GM12864 (cell line): ENCODE measurements at places on chromosomes 12 and 14.

DNA sequence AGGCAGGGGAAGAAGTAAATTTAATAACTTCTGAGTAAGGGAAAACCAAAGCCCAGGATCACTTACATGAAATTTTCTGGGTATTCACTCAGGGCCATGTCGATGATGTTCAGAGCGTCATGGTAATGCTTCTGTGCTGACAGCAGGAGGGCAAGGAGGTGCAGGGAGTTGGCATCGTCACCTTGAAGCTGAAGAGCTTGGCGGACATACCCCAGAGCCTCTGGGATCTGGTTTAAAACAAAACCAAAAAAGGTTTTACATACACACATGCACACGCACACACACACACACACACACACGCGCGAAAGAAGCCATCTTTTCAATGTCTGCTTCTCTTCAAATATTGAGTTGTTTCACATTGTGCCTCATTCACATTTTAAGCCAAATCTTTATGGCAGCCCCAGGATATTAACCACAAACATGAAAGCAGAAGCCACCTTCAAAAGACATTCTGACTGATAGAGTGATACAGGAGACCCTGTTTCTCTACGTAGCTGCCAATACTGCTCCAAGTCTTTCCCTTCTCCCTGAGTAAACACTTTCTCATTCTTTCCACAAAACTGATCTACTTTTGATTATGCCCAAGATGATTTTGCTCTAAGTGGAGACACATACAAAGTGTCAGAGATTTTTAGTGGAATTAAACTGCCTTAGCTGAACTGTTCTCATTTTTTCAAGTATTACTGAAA, 172.1 kb downstream of the TTC7B start:
- no peak for DNase-seq

DNA sequence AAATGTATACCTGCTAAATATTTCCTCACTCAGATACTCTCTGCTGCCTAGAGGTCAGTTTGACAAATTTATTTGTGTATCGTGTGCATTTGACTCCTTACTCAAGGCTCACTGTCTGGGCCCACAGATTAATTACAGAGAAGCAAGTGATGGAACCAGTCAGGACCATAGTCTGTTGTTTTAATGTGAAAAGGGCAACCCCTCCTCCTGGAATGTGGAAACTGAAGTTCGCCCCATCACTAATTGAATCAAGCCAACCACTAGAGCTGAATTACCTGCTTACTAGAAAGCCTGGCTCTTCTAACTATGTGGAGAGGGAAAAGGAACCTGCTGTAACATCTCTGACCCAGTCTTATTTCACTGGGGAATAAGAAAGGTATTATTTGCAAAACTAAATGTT, 199.9 kb upstream of the KRR1 start:
- no peak for DNase-seq

GRCh38 chr14:64541972-64542835, 1.7 kb downstream of the HSPA2 start:
- no peak for DNase-seq

DNA sequence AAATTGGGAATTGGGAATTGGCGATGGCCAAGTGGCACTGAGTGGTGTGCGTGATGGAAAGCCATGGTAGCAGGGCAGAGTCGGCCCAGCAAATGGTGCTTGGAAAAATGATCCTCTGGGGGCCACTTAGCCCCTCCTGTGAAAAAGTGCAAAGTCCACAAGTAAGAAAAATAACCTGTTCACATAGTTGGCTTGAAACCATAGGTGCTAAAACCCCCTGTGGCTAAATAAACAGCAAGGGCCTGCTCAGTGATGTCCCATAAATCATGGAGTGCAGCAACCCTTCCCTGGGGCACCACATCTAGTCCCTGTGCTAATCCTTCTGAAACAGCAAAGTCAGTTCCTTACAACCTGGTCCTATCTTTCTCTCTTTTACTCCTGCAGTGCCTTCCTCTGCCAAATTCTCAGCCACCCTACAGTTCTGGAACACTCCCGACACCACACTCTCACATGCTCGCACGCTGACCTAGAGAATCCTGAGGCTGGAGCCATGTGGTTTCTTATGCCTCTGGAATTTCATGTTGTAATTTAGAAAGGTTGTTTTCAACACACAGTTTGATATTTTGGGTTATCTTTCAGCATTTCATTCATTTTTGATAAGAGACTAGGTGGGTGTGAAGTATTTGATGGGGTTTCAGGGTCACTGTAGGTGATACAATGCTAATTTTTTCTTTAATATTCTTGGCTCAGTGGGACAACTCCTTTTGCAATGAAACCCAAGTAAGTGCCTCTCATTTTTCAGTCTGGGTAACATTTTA, 123.6 kb downstream of the SMOC1 start:
- DNase-seq, result no peak

- no peak for DNase-seq
These were observed 67.7 kb upstream of the TBX3 start for GRCh38 chr12:114751712-114752111.

GRCh38 chr12:96081596-96081995, 46.2 kb upstream of the LTA4H start:
- DNase-seq, result no peak

DNA sequence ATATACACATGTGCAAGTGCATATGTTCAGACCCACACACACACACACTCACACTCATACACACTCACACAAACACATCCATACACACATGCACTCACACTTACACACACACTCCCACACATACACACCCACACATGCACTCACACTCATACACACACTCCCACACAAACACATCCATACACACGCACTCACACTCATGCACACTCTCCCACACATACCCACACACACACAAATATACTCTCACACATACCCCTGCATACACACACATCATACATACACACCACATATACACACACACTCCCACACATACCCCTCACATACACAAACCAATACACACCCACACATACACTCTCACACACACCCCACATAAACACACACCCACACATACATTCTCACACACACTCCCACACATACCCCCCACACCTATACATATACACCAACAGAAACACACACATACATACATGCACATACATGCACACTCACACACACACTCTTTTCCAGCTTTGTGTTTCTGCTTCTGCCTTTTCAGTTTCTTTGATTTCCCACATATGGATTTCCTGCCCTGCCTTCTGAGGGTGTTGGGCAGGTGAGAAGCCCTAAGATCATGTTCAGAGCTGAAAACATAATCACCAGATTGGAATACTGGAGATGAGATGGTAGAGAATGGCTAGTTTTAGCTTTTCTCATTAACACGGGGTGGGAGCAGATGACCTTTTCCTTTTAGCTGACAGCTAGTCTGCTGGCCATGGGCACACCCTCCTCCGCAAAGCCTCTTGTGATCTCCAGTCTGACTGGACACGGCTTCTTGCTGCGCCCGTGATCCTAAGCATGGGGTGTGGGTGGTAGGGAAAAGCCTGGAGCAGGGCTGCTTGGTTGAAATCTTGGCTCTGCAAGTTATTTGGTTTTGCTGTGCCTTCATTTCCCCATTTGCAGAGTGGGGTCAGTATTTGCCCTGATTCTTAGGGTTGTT, 214.0 kb downstream of the CHST11 start:
- DNase-seq, result no peak

DNA sequence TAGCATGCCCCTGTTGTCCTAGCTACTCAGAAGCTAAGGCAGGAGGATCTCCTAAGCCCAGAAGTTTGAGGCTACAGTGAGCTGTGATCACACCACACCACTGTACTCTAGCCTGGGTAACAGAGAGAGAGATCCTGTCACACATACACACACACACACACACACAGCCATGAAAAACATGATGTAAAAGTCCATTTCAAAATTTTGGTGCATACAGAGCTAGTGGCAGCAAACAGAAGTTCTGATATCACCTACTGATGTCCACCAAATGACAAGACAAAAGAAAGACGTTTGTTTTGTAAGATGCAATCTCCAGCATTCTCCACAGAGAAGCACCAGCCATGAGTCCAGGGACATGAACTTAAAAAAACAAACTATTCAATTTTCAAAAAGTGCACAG, 15.9 kb downstream of the AREL1 start:
- no peak for DNase-seq

GRCh38 chr12:27226407-27226929, 17.6 kb upstream of the STK38L start:
- no peak for DNase-seq

DNA sequence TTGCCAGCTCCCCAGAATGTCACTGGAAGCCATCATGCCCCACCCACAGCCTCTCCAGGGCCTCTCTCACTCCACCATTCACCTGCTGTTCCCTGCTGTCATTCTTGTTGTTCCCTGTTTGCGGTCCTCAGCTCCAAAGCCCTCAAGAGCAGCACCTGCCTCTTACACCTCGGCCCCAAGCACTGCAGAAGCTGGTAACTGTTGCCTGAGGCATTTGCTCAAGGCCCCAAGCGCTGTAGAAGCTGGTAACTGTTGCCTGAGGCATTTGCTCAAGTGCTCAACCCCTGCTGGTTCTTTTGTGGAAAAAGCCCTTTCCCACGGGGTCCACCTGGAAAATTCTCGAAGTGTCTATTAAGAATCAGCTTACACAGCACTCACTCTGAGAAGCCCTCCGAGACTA, 78.0 kb downstream of the ARL6IP4 start:
- no peak for DNase-seq

DNA sequence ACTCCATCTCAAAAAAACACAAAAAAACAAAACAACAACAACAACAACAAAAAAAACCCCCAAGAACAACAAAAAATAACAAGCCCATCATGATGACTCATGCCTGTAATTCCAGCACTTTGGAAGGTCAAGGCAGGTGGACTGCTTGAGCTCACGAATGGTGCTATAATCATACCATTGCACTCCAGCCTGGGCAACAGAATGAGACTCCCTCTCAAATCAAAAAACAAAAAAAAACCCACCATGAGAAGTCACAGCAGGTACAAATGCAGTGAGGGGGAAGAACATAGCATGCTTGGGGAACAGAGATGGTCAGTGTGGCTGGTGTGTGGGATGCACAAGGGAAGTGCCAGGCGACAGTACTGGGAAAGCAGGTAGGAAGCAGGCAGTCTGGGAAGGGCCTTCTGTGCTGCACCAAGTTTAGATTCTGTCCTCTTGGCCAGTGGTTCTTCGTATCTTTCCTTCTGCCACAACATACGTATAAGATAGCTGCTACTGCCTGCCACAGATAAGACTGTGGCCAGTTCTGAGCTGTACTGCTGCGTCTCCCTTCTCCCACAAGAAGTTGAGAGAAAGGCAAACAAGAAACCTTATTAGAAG, 28.0 kb downstream of the ATG14 start:
- no peak for DNase-seq

DNA sequence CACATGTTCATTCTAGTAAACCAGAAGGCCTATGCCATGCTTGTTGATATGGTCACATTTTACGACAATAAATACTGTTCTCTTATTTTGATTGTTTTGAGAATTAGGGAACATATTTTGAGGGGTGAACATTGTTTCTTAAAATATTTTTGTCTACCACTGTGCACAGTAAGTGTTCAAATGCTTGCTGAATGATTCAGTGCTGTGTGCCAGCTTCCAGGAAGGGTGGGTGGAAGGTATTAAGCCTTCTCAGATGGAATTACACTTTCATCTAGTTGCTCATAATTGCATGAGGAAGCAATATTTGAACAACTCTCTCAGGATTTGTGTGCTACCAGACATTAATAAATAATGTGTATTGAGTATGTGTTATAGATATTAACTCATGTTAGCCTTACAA, 15.5 kb upstream of the TMX1 start:
- no peak for DNase-seq

DNA sequence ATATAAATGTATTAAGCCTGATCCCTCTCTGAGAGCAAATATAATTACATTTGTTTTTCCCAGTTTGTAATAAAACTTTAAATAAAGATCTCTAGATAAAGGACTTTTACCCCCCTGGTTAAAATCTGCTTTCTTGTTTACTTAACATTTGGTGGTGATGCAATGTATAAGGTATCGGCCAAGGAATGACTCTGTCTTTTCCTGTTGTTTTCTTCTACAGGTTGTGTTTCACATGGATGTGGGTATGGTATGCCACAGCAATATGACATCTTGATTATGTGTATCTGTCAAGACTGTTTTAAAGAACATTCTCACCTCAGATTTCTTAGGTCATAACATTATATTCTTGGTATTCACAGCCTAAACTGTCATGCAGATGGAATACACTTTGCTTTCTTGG, 210.6 kb upstream of the NOVA1 start:
- no peak for DNase-seq

GRCh38 chr12:46523863-46524770, 151.5 kb upstream of the SLC38A2 start:
- no peak for DNase-seq

DNA sequence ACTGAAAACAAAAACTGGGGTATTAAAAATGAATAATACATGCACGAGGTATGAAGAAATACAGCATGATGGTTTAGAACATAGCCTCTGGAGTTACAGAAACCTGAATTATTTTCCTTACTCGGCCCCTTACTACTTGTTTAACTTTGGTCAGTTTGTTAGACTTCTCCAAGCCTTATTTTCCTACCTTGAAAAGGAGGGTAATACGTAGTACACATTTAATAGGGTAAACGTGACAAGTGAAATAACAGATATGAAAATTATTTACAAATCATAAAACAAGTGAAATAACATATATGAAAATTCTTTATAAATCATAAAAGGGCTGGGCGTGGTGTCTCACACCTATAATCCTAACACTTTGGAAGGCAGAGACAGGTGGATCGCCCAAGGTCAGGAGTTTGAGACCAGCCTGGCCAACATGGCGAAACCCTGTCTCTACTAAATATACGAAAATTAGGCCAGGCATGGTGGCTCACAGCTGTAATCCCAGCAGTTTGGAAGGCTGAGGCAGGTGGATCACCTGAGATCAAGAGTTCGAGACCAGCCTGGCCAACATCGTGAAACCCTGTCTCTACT, 11.4 kb upstream of the PKP2 start:
- DNase-seq, result no peak

DNA sequence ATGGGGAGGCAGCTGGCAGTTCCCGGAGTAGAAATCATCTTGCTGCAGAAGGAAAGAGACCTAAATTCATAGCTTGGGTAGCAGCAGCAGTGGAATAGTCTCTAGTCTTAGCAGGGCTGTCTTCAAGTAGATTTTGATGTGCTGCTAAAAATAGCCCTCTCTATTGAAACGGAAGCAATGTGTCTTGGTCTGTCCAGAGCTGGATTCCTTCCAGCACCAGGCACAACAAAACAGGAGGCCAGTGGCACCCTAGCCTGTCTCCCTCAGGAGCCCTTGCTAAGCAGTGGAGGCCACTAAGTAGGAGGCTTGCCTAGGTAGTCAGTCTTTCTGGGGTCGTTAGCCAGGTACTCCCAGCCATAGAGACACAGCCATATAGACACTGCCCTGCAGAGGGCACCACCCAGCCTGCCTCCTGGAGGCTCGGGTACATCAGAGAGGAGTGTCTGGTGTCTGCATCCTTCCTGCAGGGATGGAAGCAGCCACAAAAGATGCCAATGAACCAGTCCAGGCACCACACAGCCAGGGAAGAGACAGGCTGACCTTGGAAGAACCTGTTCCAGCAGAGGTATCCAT, 97.5 kb downstream of the CRACR2A start:
- DNase-seq, result no peak

GRCh38 chr14:39426605-39427004, 5.6 kb downstream of the FBXO33 start:
- DNase-seq, result no peak

GRCh38 chr14:22554498-22555383, 34.3 kb downstream of the DAD1 start:
- DNase-seq, result no peak
